Hematopoietic multipotent progenitor cell treated with erythropoietin and hydrocortisone succinate and interleukin-3 and kit ligand, for 6 days (in vitro differentiated cells): ENCODE measurements at places on chromosomes 2 and 18.

- no peak for DNase-seq
Observed at GRCh38 chr2:121400201-121400600, 115.2 kb upstream of the TFCP2L1 start.

GRCh38 chr18:58298251-58299134 is 254.5 kb downstream of the NEDD4L start:
- DNase-seq: no peak

- peak; percentile 7 for DNase-seq
Observed at GRCh38 chr2:173451118-173451517, 96.4 kb downstream of the CDCA7 start.

DNA sequence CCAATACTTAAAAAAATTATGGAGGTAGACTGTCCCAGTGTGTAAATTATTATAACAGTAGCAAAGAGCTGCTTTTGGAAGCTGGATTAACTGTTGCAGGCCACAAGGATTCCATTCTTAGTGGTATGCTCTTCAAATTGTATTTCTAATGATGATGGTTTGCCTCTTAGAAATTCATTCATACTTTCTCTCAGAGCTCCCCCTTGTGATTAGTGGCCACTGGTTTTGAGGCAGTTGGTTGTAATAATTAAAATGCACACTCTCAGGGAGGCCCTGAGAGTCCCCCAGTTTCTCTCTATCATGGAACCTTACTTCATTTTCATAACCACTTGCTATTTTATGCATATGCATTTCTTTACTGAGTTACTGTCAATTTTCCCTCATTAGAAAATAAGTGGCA is 122.5 kb downstream of the PLA2R1 start:
- DNase-seq: peak; percentile 60

GRCh38 chr18:35564795-35565453 is 16.6 kb upstream of the GALNT1 start:
- no peak for DNase-seq

- DNase-seq: no peak
Observed at GRCh38 chr18:59663096-59663495, 34.1 kb downstream of the CCBE1 start.

DNA sequence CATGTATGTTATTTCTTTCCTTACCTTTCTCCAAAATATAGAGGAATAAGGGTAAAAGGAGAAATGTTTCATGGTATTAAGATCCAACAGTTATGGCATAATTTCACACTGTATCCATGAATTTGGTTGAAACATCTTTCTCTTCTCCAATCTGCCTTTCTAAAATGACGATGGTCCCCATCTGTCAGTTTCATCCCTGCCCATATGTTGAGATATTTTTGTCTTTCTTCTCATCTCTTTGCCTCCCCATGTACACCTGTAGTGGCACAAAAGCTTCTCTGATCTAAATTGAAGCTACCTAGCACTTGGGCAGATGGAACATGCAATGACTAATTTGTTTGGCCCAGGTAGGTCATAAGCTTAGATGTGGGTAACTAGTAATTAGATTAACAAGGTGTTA is 90.7 kb upstream of the LRRTM1 start:
- DNase-seq: no peak

DNA sequence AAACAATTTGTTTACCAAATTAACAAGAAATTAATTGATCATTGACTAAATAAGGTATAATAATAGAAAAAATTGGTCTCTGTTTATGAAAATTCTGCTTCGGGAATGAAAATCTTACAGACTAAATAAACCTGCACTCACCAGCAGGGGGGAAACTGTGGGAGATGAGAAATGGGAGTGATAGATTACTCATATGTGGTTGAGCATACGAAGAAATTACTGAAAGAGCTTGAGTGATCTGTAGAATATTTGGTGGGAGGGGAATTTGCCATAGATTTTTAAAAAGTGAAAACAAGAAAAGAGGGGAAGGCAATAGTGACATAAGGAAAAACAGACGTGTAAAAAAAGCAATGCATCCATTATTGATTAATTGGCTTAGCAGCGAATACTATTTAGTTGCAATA is 2.2 kb downstream of the HMSD start:
- DNase-seq: no peak

- DNase-seq: no peak
Observed at GRCh38 chr2:62408241-62408677, 97.7 kb downstream of the TMEM17 start.

DNA sequence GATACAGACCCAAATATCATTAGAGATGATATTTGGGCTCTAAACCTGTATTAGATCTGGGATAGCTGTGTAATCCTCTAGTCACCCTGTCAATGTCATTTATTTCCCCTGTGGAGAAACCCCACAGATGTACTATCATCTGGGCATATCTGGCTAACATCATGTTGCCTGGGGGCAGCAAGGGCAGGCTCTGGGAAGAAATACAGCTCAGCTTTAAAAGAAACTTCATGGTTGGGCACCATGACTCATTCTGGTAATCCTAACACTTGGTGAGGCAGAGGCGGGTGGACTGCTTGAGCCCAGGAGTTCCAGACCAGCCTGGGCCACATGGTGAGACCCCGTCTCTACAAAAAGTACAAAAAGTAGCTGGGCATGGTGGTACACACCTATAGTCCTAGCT is 282.5 kb downstream of the SLC8A1 start:
- DNase-seq: no peak

- DNase-seq: no peak
Observed at GRCh38 chr2:238346544-238346943, 26.2 kb downstream of the TRAF3IP1 start.

GRCh38 chr2:127138281-127138680 is 31.3 kb upstream of the BIN1 start:
- no peak for DNase-seq

DNA sequence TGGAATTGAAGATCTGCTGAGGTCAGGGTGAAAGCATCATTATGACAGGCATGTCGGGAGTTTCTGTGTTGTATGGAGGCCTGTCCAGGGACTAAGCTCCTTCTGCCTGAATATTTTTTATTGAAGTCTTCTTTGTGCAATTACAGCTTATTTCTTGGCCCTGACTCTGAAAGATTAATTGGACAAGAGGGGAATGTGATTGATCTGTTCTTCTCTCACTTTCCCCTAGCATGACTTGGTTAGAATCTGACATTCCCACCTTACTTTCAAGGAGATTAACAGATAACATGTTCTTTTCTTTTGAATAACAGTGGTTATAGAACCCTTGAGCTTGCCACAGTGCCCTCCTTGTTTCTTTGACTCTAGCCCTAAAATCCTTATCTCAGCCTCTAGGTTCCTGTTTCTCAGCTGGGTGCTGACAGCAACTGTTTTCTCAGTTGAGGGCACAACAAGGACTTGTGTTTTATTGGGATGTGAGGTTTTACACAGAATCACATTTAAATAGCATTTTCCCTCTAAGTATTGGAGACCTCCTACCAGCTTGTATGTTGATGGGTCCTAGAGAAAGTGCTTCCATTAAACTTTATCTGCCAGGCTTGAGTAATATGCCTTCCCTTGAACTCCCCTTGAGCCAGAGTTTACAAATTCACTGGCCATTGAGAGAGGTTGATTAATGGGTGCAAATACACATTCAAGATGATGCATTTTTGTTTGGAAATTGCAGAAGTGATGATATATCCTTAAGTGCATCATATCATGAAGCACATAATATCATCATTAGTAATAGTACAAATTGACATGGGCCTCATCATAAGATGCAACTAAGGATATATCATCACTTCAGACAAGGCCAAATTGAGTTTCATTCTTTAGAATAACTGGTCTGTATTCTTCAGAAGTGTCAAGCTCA is 12.5 kb downstream of the TTLL4 start:
- DNase-seq: peak; percentile 75
